ENCODE measurements at places on chromosomes 12 and 14.

DNA sequence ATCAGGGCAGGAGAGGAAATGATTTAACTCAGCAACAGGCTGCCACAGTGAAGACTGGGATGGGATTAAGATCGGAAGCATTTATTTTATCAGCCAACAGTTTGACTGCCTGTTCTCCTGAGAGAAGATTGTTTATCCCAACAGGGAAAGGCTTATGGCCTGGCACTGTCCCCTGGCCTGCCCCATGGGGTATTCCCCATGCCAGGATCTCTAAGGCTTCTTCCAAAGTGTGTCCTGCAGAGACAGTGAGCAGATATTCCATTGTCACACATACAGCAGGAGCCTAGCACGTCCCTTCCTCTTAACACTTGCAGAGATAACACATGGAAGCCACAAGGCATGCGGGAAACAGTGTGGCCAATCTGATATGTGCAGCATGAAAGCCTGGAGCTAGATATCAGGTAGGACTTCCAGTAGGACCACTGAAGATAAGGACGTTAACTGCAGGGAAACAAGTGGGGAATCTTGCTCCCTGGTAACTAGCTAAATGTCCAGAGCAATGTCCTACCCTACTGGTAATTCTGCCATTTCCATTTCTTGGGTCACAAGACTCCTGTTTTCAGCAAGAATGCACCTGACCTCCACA, 48.2 kb downstream of the IQSEC3 start:
- DNase-seq, result no peak

GRCh38 chr12:11861155-11861863, 209.4 kb upstream of the BCL2L14 start:
- no peak for DNase-seq

DNA sequence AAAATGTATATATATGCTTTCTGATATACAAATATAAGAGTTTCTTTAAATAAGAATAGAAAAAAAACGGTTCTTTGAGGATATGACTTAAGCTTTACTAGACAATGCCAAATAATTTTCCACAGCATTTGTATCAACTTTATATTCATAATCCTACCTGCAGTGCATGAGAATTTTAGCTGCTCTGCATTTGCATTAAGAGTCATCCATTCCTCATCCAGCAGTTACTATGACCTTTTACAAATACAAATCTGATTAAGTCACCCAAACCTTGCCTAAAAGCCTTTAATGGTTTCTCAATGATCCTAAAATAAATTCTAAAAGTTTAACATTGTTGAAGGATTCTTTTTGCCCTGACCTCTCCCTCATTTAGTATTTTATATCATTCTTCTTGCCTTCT, 116.5 kb downstream of the MGAT4C start:
- no peak for DNase-seq

GRCh38 chr12:52675301-52675701, 4.9 kb downstream of the KRT1 start:
- no peak for DNase-seq

DNA sequence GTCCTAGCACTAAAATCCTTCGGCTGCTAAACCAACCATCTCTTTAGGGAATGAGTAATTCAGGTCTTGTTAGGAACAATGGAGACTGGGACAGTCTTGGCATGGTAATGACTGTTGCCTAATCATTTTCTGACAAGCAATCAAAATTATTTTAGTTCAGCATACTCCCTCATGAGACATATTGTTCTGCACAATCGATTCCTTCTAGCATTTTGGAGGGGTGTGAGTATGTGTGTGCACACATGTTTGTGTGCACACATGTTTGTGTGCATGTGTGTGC, 2.1 kb upstream of the KRT1 start:
- DNase-seq, result no peak

GRCh38 chr14:79465651-79466050, 745.7 kb downstream of the DIO2 start:
- DNase-seq, result no peak

GRCh38 chr12:42935756-42936155, 346.2 kb upstream of the PRICKLE1 start:
- DNase-seq, result no peak

GRCh38 chr14:85391892-85392291, 138.1 kb upstream of the FLRT2 start:
- no peak for DNase-seq

DNA sequence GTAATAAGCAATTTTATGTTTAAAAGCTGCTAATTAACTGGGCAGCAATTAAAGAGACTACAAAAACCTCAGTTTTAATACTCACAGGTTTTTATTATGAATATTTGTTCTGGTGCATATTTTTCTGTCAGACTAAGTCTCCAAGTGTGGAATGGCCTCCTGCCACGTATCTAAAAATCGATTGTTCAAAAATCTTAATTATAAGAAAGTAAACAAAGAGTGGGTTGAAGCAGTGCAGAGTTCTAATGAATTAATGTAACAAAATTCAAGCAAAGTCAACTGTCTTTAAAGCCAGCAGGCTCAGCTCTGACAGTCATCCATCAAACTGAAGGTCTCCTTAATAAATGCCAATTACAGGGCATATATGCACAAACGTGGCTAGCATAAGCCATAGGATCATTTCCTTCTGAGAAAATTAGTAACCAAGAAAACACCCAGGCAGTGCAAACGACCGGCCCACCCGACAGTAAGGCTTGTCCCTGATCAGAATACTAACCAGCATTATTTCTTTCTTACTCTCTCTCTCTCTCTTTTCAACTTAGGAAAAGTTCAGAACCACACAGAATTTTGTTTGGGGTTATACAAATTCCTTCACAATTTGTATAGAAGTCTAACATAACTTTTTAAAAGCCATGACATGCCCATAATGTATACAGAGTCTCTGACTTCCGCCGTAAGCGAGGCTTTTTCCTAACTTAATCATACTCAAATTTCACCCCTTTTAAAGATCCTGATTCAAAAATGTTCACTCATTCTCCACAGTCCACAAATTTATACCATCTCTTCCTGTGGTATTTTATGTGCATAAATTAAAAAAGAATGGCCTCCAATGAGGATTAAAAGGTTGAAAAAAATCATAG, 83.8 kb downstream of the SLC25A21 start:
- no peak for DNase-seq

- DNase-seq, result peak; percentile 33
These were observed 29.2 kb downstream of the GLRX5 start for GRCh38 chr14:95564060-95564459.

- no peak for DNase-seq
These were observed 15.0 kb downstream of the ZFYVE21 start for GRCh38 chr14:103730490-103731035.

DNA sequence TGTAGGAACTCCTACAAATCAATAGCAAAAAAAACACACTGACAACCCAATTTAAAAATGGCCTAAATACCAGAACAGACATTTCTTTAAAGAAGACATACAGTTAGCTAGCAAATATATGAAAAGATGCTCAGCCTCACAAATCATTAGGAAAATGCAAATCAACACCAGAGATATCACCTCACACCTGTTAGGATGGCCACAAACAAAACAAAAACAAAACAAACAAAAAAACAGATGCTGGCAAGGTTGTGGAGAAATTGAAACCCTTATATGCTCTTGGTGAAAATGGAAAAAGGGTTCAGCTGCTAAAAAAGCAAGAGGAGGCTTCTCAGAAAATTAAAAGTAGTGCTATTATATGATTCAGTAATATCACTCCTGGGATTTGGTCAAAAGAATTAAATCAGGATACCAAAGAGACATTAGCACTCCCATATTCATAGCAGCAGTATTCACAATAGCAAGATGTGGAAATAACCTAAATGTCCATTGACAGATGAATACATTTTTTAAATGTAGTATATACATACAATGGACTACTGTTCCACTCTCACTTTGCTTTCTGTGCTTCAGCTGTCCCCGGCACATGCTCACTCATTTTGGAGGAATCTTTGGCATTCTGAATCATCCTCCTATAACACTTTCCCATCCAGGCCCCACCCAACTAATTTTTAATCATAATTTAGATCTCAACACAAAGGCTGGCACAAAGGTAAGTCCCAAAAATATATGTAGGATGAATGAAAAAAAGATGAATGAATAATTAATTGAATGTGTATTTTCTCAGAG, 99.1 kb downstream of the SYT1 start:
- DNase-seq, result no peak

DNA sequence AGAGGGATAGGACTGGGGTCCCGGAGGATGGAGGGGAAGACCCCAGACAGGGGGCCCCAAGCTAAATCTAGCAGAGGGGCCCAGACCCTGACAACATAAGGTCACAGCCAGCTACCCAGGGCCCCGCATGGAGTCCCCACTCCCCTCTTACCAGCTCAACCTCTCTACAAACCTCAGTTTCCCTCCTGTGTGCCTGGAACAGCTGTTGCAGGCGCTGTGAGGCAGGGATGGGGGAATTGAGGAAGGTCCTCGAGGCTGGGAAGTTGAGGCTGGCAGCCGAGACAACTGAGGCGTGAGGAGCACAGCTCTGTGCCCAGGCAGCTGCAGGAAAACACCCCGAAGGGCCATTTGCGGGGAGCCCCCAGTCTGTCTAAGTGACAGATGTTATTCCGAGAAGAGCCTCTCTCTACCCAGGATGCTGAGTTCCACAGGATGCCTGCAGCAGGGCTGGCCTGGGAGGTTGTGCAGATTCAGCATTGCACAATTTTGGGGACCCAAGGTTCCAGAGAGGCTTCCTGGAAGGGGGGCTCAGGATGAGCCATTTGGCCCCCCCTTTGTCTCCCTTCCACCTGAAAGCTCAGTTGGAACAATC, 42.7 kb upstream of the NCOR2 start:
- DNase-seq, result no peak

GRCh38 chr14:77183896-77184295, 2.3 kb downstream of the TMEM63C start:
- DNase-seq, result no peak

GRCh38 chr12:104684884-104685283, 228.1 kb downstream of the CHST11 start:
- DNase-seq, result no peak

GRCh38 chr12:591167-592023, 71.8 kb downstream of the NINJ2 start:
- no peak for DNase-seq

DNA sequence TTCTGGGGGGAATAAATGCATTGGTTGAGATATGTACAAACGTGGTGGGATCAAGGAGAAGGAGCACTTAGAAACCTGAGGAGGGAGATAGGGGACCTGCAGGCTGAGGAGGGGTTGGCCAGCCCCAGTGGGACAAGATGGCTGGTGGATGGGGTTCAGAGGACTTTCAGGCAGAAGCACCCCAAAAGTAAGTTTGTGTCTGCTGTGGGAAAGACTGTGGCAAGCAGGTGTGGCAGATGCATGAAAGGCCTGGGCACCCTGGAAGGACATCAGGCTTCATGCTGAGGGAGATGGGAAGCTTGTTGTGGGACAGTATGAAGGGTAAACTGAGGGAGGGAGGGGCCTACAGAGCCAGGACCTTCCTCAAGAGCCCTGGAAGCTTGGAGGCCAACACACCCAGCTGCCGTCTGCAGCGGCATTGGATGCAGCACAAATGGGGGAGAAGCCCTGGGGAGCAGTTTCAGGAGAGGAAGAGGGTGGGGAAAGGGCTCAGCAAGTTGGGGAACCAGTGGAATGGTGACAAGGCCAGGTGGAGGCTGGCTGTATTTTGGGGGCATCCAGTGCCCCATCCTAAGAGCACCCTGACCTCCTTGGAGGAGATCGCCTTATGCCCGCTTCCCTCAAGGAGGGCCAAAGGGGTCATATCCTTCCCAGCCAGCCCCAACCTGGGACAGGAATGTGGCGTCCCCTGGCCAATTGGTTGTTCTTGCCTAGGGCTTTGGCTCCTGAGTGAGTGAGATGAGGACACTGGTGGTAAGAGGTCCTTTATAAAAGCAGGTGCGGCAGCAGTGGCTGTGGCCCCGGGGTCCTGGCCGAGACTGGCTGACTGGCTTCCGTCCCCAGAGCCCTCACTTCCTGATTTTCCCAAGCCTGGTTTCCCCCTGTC, 20.7 kb downstream of the NFKBIA start:
- DNase-seq, result no peak

DNA sequence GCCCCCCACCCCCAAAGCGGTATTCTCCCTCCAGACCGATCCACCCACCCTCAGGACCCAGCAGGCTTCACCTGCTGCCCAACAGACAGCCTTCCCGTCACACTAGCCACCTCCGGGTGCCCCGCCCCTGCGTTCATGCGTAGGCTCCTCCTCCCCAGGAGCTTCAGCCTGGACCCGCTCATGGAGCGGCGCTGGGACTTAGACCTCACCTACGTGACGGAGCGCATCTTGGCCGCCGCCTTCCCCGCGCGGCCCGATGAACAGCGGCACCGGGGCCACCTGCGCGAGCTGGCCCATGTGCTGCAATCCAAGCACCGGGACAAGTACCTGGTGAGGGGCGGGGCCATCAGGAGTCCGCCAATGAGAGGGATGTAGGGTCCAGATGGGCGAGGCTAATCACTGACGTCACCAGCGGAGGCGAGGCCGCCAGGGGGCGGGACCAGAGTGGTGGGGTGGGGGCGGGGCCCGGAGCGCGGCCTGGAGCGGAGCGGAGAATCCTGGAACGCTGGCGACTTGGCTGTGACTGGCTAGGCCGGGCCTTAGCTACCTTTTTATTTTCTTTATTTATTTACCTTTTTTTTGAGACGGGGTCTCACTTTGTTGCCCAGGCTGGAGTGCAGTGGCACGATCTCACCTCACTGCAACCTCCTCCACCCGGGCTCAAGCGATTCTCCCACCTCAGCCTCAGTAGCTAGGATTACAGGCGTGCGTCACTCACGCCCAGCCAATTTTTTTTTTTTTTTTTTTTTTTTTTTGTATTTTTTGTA, 4.4 kb downstream of the TNS2 start:
- DNase-seq, result peak; percentile 94

DNA sequence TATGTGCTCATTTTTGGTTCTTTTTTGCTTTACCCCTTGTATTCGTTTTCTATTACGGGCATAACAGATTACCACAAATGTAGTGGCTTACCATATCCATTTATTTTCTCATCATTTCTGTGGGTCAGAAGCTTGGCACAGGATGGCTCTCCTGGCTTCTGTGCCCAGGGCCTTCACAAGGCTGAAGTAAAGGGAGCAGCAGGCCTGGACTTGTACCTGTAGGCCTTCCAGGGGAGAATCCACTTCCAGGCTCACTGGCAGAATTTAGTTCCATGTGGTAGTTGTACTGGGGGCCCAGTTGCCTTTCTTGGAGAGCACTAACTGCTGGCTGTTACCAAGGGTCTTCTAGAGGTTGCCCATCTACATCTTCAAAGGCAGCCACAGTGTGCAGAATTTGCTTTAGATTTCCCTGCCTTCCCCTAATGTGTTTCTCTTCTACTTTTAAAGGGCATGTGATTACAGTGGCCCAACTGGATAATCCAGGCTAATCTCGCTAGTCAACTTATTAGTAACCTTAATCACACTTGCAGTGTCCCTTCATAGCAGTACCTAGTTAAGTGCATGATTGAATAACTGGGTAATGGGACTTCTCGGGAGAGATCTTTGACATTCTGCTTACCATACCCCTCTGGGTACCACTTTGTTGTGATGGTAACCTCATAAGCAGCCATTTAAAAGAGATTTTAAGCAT, 67.0 kb downstream of the CRADD start:
- no peak for DNase-seq

- DNase-seq, result peak; percentile 25
These were observed 308.0 kb downstream of the PPFIA2 start for GRCh38 chr12:81450920-81451739.

DNA sequence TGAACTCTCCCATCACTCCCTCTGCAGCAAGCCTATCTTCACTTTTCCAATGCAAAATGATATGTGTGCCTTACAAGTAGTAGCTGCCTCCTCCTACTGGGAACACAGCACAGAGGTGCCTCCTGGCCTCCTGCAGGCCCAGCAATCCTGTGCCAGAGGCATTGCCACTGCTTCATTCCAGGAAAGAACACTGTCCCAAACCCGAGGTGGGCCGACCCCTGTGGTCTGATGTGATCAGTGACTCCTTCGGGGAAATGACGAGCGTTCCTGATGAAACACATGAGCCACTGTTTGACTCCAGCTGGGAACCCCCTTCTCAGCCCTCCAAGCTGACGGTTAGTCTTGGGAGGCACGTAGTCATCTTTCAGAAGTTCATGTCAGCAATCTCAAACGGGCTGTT, 19.5 kb downstream of the PSMC1 start:
- DNase-seq, result no peak

All from right hindlimb (tissue), 1 donor.